Fibroblast of lung (primary cell): ENCODE measurements at places on chromosomes 7 and 10.
A peak's percentile ranks its signal among the peaks of the same experiment; 100 is the strongest.

DNA sequence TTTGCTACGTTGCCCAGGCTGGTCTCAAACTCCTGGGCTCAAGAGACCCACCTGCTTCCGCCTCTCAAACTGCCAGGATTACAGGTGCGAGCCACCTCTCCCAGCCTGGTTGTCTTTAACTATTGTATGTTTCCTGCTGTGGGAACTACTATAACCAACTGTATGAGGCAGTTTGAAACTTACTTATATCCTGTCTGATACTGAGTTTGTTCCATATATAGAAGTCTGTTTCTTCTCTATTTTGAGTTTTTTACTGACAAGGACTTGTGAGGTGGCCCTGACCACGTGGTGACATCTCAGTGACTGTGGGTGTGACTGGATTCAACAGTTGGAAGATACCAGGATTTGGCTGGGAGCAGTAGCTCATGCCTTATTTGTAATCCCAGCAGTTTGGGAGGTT is 14.2 kb downstream of the FBH1 start:
- DNase-seq, result no peak

- no peak for DNase-seq
These were observed 71.6 kb upstream of the BAIAP2L1 start for GRCh38 chr7:98472521-98472954.

GRCh38 chr7:2299131-2299829 is 15.0 kb downstream of the SNX8 start:
- DNase-seq, result peak; percentile 75

- DNase-seq, result no peak
These were observed 85.9 kb downstream of the FOXL3 start for GRCh38 chr7:375901-376305.

DNA sequence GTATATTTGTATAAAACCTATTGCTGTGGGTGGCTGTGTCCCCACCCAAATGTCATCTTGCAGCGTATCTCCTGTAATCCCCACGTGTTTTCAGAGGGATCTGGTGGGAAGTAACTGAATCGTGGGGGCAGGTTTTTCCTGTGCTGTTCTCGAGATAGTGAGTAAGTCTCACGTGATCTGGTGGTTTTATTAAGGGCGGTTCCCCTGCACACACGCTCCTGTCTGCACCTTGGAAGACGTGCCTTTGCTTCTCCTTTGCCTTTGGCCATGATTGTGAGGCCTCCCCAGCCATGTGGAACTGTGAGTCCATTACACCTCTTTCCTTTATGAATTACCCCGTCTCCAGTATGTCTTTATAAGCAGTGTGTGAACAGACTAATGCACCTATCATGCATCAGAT is 97.6 kb downstream of the DYNC2I1 start:
- no peak for DNase-seq

GRCh38 chr10:116120688-116121455 is 152.1 kb downstream of the GFRA1 start:
- DNase-seq, result no peak
